ENCODE measurements at places on chromosomes 6 and 20. TPM values are rescaled to one million over a fixed set of nuclear protein-coding genes. Genes with fewer than 3 reads are reported as not detected.

Gene OTOR
- total RNA-seq: not detected

Gene PSORS1C1
- 1.2 TPM for total RNA-seq

Gene EFCAB8
- under 0.01 TPM for total RNA-seq

Gene NKX2-4
- under 0.01 TPM for total RNA-seq

Gene BEND6
- 6.1 TPM for total RNA-seq

Gene HSPA1A
- total RNA-seq: 47.1 TPM

Gene CCDC170
- total RNA-seq: 0.23 TPM

Data from smooth muscle cell of the coronary artery (primary cell).